ENCODE measurements at places on chromosomes 5 and 9.
A peak's percentile ranks its signal among the peaks of the same experiment; 100 is the strongest.

DNA sequence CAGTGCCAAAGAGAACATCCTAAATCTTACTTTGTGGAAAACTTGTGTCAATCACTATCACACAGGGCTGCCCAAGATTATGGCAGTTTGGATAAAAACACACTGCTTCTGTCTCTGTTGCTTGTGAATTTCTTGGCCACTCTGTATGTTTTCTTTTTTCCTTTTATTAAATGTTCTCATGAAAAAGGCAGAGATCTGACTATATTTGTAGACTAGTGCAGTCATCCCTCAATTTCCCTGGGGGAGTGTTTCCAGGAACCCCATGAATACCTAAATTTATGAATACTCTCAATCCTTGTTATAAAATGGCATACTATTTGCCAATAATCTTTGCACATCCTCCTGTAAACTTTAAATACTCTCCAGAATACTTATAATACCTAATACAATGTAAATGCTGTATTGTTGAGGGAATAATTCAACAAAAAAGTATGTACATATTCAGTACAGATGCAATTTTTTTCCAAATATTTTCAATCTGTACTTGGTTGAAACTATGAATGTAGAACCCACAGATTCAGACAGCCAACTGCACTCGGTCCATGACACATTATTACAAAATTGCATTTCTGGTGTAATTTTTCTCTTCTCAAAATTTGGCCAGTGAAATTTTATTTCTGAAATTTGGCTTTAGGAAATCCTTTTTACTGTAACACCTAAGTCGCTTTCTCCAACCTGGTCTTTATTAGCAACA lies 391.9 kb upstream of the PRR16 start:
- no peak overlapping the region for H3K4me3 ChIP-seq
- H3K27me3 ChIP-seq = no peaks in the 10 kb centered on the region

DNA sequence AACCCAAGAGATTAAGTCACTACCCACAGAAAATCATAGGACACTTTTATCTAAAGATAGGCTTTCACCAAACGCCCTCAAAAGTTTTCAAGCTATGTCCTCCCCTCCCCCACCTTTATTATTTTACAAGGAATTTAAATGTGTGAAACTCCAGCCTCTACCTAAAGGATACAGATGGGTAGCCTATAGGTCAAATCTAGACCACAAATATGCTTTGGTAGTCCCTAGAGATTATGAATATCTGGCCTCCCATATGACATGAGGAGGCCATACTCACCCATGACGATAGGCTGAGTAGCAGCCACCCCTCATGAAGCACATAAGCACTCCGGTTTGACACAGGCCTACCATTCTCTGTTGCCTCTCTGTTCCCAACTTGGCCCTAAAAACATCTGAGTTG lies 11.9 kb downstream of the SIL1 start:
- H3K27me3 ChIP-seq = no peaks in the 10 kb centered on the region
- H3K36me3 ChIP-seq = no peaks in the 10 kb centered on the region
- H3K4me1 ChIP-seq = peaks cover 36% of the 10 kb centered on the region
- DNase-seq = no peak

GRCh38 chr9:38024036-38024681 lies 44.9 kb downstream of the SHB start:
- peaks cover 52% of the 10 kb centered on the region for H3K4me1 ChIP-seq
- no peak overlapping the region for H3K27ac ChIP-seq
- no peaks in the 10 kb centered on the region for H3K27me3 ChIP-seq

GRCh38 chr9:35611230-35611797 lies 6.3 kb downstream of the TESK1 start:
- no peak for DNase-seq
- H3K27ac ChIP-seq = no peak overlapping the region
- no peak overlapping the region for H3K4me3 ChIP-seq
- H3K27me3 ChIP-seq = no peaks in the 10 kb centered on the region
- no peaks in the 10 kb centered on the region for H3K36me3 ChIP-seq

- no peaks in the 10 kb centered on the region for H3K36me3 ChIP-seq
- no peak overlapping the region for H3K4me3 ChIP-seq
- no peak for DNase-seq
- H3K27me3 ChIP-seq = no peaks in the 10 kb centered on the region
- H3K4me1 ChIP-seq = no peaks in the 10 kb centered on the region
These were observed 171.8 kb downstream of the AGTPBP1 start for GRCh38 chr9:85569988-85570387.

GRCh38 chr9:128892221-128892921 lies 10.4 kb downstream of the LRRC8A start:
- H3K36me3 ChIP-seq = peaks cover 36% of the 10 kb centered on the region
- peak overlapping the region; percentile 25 for H3K4me3 ChIP-seq
- H3K27me3 ChIP-seq = no peaks in the 10 kb centered on the region
- H3K27ac ChIP-seq = peak overlapping the region; percentile 78

GRCh38 chr9:27053369-27054022 lies 48.0 kb upstream of the LRRC19 start:
- no peak for DNase-seq
- H3K36me3 ChIP-seq = peaks cover 11% of the 10 kb centered on the region

DNA sequence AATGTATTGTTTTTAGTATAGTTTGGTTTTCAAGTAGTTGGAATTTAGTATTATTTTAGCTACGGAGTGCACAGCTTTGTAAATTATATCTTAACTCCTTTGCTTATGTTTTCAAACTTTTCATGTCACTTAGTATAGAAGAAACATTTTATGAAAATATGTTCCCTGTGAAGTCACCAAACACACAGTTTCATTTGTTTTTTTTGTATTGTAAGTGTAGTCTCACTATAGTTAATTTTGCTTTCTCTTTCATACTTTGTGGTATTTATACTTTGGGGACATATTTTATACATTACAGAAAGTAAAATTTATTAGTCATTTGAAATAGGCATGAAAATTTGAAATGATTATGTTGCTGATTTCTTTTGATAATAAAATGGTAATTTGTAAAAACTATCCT lies 5.0 kb downstream of the CHSY3 start:
- peaks cover 6% of the 10 kb centered on the region for H3K27me3 ChIP-seq

DNA sequence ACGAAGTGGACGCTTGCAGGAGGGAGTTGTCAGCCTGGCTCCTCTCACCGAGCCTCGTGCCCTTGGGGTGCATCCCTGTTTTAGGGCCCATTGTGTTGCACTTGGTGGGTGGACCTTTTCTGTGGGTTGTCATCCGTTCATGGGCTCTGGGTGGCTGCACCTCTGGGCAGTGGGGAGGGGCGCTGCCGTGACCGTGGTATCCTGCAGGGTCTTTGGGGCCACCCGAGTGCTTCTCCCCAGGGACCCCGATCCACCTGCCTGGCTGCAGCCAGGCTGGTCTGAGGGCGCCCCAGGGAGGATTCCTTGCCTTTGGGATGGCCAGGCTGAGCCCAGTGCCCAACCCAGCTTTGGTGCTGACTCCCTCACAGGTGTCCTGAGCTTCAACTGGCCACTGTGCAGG lies 41.0 kb upstream of the UBAC1 start:
- no peak overlapping the region for H3K4me3 ChIP-seq
- no peaks in the 10 kb centered on the region for H3K27me3 ChIP-seq
- H3K36me3 ChIP-seq = no peaks in the 10 kb centered on the region
- DNase-seq = no peak

DNA sequence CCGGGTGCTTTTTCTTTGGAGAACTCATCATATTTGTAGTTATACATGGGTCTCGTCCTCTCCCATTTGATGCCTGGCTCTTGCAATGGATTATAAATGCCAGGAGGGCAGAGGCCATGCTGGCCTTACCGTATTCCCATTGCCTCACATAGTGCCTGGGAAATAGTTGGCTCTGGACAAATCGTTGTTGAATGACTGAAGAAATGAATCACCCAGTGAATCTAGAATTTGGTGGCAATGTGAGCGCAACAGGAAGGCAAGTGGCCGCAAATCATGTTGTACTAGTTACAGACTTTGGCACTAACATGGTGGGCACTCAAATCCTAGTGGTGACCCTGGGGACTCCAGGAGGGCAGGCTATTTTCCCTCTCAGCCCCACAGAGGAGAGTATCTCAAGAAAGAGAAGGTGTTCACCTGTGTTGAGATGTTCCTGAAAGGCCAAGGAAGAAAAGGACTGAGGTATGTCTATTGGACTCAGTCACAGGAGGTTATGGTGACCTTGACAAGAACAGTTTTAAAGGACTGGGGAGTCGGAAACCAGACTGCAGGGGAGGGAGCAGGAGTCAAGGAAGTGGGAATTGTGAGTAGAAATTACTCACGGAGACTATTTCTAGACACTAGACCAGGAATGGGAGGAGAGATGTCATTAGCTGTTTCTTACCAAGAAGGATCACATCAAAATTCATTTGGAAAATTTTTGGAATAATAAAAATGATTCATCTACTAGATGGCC lies 61.7 kb upstream of the COL15A1 start:
- H3K4me1 ChIP-seq = peaks cover 10% of the 10 kb centered on the region
- H3K36me3 ChIP-seq = no peaks in the 10 kb centered on the region
- no peaks in the 10 kb centered on the region for H3K27me3 ChIP-seq
- no peak for DNase-seq
- H3K27ac ChIP-seq = peak overlapping the region; percentile 30

DNA sequence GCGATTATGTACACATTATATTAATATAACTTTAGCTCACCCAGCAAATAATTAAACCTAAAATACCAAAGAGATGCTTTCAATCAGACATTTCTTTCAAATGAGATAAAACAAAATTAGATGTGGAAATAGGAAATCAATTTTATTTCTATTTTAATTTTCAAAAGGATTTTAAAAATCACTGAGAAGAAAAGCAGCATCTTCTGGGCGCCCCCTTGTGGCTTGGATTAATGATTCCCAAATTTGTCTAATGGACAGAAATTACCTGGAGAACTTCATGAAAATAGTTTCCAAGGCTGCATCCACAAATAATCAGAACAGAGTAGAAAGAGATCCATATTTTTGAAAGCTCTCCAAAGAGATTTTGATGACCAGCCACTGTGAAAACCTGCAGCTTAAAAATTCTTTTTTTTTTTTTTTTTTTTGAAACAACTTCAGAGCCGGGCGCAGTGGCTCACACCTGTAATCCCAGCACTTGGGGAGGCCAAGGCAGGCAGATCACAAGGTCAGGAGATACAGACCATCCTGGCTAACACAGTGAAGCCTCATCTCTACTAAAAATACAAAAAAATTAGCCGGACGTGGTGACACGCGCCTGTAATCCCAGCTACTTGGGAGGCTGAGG lies 50.9 kb upstream of the CEMIP2 start:
- H3K27me3 ChIP-seq = no peaks in the 10 kb centered on the region
- H3K4me3 ChIP-seq = no peak overlapping the region
- H3K4me1 ChIP-seq = peaks cover 3% of the 10 kb centered on the region
- H3K27ac ChIP-seq = no peak overlapping the region
- no peaks in the 10 kb centered on the region for H3K36me3 ChIP-seq

- H3K4me3 ChIP-seq = no peak overlapping the region
- DNase-seq = no peak
- H3K36me3 ChIP-seq = no peaks in the 10 kb centered on the region
- H3K4me1 ChIP-seq = no peaks in the 10 kb centered on the region
- H3K27me3 ChIP-seq = no peaks in the 10 kb centered on the region
These were observed 8.3 kb downstream of the HSD17B3 start for GRCh38 chr9:96293498-96294158.

GRCh38 chr9:134442486-134443173 lies 116.4 kb downstream of the RXRA start:
- peak overlapping the region; percentile 14 for H3K27ac ChIP-seq
- no peaks in the 10 kb centered on the region for H3K36me3 ChIP-seq
- H3K4me3 ChIP-seq = no peak overlapping the region
- DNase-seq = no peak
- H3K27me3 ChIP-seq = no peaks in the 10 kb centered on the region

DNA sequence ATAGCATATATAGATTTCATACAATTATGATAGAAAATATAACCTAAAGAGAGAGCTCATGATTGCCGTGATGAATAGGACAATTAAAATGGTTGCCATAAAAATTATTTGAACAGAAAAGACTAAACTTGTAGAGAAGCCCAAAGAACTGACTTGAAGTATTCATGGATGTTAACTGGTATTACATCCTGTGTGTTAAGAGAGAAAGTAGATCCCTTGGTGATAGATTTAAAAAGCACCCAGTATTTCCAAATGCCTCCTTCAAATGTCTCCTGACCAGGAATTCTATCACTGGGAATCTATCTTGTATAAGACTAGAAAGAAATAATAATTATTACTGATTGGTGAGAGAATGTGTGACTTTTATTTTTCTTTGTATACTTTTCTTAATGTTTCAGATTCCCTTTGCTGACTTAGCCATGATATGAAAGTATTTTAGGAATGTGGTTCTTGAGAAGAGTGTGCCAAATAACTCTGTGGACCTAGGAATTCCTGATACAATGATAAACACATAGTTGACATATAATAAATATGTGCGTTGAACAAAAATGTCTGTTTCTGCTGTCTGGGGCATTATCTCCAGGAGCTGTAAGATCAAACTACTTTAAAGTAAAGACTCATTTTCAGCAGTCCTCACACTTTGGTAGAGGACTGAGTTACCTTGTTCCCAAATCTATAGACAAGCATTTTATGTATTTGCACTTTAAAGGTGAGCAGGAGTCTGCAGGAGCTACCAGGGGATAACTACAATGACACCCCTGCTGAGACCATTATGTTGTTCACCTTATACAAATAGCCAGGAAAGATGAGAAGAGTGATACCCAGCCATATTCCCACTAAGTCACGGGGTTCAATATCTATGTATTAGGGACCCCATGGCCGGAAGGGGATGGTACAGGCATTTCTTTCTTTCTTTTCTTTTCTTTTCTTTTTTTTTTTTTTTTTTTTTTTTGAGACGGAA lies 211.1 kb upstream of the TLE4 start:
- H3K4me3 ChIP-seq = no peak overlapping the region
- no peak for DNase-seq
- H3K27ac ChIP-seq = no peak overlapping the region
- no peaks in the 10 kb centered on the region for H3K27me3 ChIP-seq

DNA sequence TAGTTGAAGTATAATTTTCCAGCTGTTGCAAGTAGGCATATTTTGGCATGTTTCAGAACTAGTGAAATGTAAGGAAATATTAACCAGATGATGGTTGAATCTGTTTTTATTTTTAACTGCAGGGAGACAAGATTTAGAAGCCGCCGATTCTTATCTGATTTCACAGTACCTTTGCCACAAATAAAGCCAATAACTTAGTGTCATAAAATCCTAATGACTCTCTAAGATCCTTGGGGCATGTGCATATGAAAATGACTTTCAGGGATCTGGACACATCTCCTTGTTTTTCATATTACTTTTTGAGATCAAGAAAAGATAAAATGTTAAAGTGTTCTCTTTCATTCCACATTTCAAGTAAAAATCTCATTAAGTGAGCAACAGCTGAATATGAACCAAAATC lies 125.8 kb upstream of the CNTLN start:
- no peak overlapping the region for H3K4me3 ChIP-seq
- no peak overlapping the region for H3K27ac ChIP-seq
- H3K4me1 ChIP-seq = peaks cover 4% of the 10 kb centered on the region
- H3K27me3 ChIP-seq = no peaks in the 10 kb centered on the region

DNA sequence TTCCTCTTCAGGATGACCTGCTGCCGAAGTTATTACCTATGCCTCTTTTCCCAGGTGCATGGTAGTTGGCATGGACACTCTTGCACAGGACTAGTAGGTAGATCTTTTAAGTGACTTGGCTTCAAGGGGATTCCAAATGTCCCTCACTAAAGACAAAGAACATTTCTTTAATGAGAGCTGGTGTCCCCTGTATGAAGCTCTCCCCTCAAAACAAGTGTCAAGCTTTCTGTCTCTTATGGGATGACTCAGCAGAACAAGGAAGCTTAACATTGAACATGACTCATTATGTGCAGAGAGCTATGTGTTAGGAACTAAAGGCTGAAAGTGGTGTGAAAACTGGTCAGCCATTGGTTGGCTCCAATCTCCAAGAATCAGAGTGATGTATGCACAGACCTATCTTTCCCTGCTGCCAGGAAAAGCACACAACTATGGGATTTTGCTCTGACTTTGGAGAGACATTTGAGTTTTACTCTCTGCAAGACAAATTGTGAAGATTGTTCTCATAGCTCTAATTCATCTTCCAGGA lies 120.5 kb downstream of the PRDM6 start:
- no peak overlapping the region for H3K27ac ChIP-seq
- H3K4me3 ChIP-seq = no peak overlapping the region
